Stimulated activated CD8-positive, alpha-beta memory T cell treated with anti-CD3 and anti-CD28 coated beads, Interleukin-4, amount 100 ng/mL, for 4 hours (primary cell): ENCODE measurements at places on chromosomes 5 and 9.

DNA sequence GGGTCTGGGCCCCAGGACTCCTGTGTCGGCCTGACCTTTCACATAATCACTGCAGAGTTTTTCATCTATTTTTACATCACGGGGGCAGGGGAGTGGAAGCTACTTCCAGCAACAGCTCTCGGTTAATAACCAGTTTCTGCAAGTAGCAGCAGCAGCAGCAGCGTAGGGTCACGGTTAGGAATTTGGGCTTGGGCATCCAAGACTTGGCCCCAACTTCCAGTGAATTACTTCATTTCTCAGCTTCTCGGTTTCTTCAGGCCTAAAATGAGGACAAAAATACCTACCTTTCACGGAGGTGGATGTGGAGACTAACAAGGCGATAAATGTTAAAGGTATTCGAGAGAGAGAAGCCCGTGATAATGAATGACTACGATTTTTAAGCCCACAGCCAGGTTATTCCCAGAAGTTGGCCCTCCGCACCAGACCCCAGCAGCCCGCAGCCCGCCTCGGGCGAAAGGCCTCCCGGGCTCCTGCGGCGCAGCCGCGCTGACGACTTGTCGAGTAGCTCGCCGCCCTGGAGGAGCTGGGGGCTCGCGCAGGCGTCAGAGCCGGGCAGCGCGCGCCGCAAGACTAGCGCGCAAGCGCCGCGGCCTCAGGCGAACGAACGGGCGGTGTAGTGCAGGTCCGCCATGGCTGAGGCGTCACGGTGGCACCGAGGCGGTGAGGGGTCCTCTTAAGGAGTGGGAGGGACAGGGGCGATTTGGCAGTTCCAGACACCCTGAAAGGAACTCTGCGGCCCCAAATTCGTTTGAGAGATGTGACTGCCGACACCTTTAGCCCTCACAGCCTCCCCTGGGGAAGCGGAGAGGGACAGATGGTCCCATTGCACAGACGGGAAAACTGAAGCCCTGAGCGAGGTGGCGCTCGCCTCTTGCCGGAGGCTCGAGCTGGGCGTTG lies at the start of gene PKD2L2:
Gene PKD2L2 (plus strand): TSS at position 595 of the 897 bp plus-strand sequence. CDS start 35 bp downstream, at position 630.
- DNase-seq = peak; percentile 61

GRCh38 chr9:97419309-97419867 lies 7.5 kb downstream of the TDRD7 start:
- DNase-seq = no peak

- DNase-seq = no peak
Measured at GRCh38 chr5:31393126-31393525, 138.8 kb downstream of the DROSHA start.

DNA sequence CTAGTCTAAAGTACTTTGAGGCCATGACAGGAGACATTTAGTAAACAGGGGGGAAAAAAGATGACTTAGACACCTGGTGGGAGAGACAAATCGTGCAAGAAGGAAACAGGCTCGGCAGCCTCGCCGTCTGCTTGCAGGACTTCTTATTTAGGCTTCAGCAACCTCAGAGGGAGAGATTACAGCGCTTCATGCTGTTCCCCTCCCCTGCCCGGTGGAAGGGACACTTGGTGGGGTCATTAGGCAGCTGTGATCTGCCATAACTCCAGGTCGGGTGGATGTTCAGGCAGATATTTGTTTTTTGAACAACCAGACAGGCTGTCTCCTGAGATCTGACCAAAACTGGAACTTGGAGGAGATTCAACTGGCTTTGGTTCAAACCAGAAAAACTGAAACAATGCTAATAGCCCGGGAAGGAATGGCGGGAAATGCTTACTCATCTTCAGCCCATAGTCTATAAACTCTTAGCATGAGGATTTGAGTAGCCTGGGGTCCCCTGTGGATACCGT lies 38.1 kb upstream of the CD180 start:
- DNase-seq = no peak

GRCh38 chr9:127642082-127642740 lies 30.1 kb downstream of the STXBP1 start:
- no peak for DNase-seq

DNA sequence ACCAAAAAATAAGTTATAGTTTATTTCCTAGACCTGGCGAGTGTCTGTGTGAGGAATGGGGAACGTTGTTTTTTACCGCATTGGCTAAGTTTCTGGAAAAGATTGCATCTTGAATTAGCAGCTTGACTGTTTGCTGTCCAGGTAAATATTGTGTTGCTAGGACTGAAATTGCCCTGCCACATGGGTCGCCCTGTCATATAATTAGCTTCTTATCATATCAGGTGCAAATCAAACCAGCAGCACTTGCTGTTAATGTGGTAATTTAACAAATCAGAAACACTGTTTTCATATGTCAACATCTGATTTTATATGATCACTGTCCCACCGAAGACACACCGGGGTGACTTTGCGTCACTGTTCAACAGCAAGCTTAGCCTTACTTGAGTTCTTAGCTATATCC lies 63.7 kb upstream of the ZNF622 start:
- DNase-seq = no peak

DNA sequence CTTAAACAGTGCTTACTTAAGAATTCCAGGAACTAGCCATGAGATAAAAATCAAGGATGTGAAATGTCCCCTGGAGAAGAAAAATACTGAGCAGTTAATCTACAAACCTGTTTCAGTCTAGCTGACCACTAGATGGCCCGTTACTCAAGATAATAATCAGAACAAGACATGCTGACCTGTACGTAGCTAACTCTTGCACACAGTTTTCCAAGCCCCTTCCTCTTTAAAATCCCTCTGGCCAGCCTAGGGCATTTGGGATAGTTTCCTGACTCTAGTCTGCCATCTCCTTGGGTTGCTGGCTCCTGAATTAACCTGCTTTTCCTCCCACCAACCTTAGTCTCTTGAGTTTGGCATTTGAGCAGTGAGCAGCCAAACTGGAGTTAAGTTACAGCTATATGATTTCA lies 59.2 kb upstream of the TRAF1 start:
- no peak for DNase-seq
